ENCODE measurements at places on chromosomes 3 and 15.

GRCh38 chr15:36959746-36960145 lies 140.6 kb downstream of the MEIS2 start:
- DNase-seq: no peak

- DNase-seq: no peak
Observed at GRCh38 chr3:155704061-155704460, 40.8 kb downstream of the PLCH1 start.

- no peak for DNase-seq
Observed at GRCh38 chr3:66532613-66533012, 31.8 kb upstream of the LRIG1 start.

GRCh38 chr15:90451053-90451850 lies 63.2 kb downstream of the IQGAP1 start:
- no peak for DNase-seq

- DNase-seq: no peak
Observed at GRCh38 chr3:14461748-14462324, 59.4 kb downstream of the SLC6A6 start.

- no peak for DNase-seq
Observed at GRCh38 chr3:102444101-102444500, 9.3 kb downstream of the ZPLD1 start.

DNA sequence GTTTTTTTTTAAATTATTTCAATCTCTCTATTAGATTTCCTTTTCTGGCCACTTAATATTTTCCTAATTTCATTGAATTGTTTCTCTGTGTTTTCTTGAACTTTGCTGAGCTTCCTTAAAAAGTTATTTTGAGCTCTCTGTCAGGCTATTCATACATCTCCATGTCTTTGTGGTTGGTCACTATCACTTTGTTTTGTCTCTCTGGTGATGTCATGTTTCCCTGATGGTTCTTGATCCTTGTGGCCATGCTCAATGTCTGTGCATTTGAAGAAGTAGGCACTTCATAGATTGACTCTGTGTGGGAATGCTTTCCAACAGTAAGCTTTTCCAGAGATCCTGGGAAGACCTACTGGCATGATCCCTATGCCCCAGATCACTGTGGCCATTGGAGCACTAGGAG lies 18.6 kb downstream of the CD200R1 start:
- no peak for DNase-seq

DNA sequence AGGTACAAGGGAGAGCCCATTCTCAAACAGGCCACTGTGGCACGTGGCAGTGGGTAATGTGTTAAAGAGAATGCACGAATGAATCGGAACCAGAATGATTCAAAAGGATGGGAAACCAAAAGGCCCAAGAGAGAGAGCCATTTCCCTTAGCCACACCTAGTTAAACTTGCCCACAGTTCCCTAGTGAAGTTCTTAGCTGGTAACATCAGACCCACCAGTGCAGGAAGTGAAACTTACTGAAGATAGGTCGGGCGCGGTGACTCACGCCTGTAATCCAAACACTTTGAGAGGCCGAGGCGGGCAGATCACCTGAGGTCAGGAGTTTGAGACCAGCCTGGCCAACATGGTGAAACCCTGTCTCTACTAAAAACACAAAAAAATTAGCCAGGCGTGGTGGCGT lies 97.1 kb downstream of the MEX3B start:
- DNase-seq: no peak

DNA sequence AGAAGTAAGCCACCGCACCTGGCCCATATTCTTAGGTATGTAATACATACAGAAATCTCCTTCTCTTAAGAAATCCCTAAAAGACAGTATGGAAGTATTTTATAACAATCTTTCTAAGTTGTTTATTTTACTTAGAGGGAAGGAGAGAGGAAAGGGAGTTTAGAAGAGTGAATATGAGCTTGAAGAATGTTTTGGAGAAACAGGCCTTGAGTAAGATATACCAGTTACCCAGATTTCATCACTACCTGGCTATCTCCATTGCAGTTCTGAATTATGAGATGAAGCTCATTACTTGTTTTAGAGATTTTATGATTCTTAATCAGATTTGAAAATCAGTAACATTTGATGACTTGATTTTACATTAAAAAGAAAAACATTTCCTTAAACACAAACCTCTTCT lies 71.9 kb downstream of the DCUN1D1 start:
- DNase-seq: no peak

All from progenitor cell of endocrine pancreas (in vitro differentiated cells).